ENCODE measurements at places on chromosomes 13 and 19.

- no peak for DNase-seq
These were observed 36.4 kb upstream of the IGSF23 start for GRCh38 chr19:44576843-44577565.

GRCh38 chr13:35838356-35838755 is 292.8 kb downstream of the DCLK1 start:
- DNase-seq, result no peak

DNA sequence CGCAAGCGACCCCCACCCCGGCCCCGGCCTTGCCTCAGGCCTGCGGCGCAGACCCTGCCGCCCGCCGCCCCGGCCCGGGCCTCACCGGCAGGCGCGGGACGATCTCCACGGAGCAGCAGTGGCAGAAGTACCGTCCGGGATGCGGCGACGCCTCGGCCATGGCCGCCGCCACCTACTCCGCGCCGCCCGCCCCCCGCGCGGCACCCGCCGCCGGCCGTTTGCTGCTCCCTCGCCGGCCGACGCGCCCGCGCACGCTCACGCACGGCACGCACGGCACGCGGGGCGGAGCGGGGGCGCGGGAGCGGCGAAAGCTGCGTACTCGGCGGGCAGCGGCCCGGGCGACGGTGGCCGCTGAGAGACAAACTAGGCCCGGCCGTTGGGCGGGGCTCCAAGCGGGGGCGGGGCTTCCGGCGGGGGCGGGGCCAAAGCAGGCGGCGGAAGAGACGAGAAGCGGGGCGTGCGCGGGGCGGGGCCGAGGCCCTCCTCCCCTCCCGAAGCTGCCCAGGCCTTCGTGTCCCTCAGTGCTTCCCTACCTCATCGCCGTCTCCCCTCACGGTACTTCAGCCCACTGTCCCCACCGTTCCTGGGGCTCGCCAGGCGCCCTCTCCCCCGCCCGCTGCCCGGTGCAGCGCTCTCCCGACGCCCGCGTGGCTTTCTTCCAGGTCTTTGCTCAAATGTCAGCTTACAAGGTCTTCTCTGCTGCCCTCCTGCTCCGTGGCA is at the start of gene RNF126:
Gene RNF126 (minus strand): TSS at position 253 of the 720 bp plus-strand sequence. CDS start 93 bp downstream, at position 160.
- DNase-seq, result peak; percentile 93

DNA sequence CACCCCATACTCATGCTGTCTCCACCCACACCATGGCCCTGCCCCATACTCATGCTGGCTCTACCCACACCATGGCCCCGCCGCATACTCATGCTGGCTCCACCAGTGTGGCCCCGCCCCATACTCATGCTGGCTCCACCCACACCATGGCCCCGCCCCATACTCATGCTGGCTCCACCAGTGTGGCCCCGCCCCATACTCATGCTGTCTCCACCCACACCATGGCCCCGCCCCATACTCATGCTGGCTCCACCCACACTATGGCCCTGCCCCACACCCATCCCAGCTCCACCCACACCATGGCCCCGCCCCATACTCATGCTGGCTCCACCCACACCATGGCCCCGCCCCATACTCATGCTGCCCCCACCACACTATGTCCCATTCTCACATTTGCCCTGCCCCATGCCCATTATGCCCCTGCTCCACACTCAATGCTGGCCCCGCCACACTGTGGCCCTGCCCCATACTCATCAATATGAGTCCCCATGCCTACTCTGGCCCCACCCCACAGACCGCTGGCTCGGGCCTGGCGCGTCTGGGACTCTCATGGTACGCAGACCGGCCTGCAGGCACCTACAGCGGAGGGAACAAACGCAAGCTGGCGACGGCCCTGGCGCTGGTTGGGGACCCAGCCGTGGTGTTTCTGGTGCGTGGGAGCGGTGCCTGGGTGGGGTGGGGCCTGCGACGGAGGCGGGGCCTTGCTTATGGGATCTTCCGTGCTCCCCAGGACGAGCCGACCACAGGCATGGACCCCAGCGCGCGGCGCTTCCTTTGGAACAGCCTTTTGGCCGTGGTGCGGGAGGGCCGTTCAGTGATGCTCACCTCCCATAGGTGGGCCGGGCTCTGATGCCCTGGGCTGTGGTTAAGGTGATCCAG is 3.7 kb upstream of the ARHGAP45 start:
- DNase-seq, result no peak

DNA sequence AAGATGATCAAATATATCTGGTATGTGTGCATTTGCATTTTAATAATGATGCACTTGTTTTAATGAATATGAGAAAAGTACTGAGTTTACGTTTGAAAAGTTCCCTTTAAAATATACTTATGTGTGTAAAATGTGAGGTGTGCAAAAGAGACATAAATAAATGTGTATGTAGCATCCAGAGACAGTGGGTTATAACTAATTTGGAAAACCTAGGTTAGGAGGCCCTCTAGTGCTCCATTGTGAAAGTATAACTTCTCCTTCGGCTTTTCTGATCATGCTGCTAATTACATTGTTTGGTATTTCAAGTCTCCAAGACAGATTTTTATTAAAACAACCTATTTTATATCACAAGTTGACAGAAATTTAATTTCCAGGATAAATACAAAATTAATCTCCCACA is 30.1 kb downstream of the SCEL start:
- no peak for DNase-seq

DNA sequence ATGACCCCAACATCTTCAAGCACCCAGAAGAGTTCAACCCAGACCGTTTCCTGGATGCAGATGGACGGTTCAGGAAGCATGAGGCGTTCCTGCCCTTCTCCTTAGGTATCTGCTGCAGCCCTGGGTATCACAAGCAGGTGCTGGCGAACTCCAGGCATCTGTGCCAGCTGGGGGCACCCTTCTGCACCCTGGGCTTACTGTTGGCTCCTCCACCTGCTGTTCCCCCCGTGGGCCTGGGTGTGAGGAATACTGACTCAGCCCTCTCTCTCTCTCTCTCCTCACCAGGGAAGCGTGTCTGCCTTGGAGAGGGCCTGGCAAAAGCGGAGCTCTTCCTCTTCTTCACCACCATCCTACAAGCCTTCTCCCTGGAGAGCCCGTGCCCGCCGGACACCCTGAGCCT is 13.0 kb downstream of the CYP2S1 start:
- no peak for DNase-seq

DNA sequence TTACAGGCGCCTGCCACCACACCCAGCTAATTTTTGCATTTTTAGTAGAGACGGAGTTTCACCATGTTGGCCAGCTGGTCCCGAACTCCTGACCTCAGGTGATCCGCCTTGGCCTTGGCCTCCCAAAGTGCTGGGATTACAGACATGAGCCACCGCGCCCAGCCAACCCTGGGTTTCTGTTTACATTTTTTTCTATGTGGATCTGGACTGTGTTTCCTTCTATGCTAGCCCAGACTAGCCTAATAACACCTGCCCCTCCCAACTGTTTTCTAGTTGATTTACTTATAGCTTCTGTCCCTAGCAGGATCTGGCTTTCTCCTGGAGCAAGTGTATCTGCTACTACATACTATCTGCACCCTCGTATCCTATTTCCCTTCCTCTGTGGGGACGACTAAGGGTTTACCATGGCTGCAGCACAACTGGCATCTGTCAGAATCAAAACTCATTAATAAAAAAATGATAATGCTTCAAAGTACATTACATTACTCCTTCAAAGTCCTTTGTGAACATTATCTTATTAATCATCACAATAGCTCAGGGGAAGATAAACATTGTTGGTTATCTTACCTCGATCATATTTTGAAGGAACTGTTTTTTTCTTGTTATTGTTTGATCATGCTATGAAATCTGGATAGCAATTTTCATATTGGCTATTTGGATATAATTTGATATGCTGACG is 228.3 kb downstream of the KLF5 start:
- DNase-seq, result no peak

DNA sequence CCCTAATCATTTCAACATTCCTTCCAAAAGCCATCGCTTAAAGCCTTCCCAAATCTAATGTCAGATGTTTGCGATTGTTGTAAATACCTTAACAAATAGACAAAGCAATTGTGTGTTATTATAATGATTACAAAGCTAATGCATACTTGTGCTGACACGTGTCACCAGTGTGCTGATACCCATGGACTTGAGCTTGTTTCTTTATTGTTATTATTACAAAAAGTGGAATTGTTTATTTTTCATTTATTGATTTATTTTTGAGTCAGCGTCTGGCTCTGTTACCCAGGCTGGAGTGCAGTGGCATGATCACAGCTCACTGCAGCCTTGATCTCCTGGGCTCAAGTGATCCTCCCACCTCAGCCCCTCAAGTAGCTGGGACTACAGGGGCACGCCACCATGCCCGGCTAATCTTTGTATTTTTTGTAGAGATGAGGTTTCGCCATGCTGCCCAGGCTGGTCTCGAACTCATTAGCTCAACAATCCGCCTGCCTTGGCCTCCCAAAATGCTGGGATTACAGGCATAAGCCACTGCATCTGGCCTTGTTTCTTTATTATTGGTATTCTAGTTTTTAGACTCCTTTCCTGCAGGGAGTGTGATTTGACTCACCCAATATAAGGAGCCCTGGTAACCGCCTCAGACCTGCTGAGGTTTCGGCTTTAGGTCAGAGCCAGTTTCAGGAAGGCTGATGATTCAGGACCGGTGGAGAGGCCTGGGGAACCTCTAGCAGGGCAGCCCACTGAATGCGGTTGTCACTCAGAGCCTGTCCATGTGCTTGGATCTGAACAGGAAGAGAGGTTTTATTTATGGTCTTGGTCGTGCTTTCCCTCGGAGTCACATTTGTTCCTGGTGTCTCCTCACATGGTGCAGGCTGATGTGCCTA is 2.1 kb upstream of the FBXO17 start:
- peak; percentile 10 for DNase-seq

DNA sequence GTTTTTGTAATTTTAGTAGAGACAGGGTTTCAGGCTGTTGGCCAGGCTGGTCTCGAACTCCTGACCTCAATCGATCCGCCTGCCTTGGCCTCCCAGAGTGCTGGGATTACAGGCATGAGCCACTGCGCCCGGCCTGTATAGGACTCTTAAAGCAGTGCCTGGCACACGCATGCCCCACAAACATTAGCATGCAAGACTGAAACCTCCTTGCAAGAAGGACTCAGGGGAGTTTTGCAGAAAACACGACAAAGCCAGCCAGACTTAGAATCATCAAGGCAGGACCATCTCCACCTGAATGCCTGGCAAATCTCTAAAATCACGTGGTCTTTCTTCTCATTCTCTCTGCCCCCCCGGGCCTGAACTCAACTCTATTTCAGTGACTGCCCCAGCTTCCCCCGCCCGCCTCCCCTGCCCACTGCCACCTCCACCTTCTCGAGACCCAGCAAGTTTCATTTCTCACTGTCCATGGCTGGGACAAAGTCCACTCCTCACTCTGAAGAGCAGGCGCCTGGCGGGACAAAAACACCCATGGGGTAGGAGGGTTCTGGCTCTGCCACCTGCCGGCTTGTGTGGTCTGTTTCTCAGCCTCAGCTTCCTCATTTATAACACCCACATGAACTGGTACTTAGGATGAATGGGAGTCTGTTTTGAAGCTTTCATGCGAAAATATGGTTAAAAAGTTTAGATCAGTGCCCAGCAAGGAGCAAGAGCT is 2.4 kb downstream of the TICAM1 start:
- no peak for DNase-seq

DNA sequence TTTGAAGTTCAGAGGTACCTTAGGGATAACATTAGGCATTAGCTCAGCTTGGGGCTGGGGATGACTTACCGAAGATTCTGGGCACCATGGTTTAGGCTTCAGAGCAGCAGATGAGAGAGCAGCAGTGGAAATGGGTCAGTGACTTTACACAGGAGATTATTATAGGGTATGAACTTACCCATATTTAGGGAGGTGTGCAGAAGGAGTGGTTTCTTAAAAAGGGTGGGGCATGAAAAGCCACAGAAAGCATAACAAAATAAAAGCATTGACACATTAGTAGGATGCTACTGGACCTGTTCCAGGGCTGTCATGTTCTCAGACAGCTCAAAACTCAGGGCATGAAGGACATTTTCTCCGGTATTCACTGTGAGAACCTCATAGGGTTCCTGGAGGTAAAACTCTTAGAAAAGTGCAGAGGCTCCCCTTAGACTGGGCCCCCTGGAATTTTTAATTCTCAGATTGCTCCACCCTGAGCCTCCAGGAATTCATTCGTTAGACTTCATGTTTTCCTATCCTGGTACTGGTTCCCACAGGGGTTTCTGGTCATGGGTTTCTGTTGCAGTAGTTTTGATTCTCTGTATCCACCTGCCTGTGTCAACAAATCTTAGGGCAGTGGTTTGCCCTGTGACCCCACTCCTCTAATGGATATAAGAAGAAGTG is 20.7 kb downstream of the IGFL1 start:
- no peak for DNase-seq

DNA sequence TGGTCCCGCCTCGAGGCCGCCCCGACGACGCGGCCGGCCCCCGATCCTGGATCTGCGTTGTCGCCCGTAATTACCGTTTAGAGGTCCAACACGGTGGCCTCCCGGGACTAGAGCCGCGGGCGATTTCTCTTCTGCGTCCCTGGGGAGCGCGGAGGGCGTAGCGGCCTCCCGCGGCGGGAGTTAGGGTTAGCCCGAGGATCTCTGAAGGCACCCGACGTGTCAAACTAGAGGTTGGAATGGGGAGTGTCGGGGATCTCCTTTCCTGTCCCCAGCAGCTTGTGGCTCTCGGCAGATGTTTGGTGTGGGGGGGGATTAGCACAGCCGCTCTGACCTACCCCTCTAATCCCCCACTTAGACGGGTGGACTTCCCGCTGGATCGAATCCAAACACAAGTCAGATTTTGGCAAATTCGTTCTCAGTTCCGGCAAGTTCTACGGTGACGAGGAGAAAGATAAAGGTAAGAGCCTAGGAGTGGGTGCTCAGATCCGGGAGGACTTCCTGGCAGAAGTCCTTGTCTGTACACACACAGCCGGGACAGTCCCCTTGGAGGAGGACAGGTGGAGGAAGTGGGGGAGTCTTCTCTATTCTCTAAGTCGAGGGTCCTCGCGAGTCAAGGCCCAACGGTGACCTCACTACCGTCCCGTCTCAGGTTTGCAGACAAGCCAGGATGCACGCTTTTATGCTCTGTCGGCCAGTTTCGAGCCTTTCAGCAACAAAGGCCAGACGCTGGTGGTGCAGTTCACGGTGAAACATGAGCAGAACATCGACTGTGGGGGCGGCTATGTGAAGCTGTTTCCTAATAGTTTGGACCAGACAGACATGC is 581 bp downstream of the CALR start:
- DNase-seq, result no peak

All from stimulated activated CD4-positive, alpha-beta T cell treated with anti-CD3 and anti-CD28 coated beads, TNF-alpha, amount 100 ng/mL, for 24 hours (primary cell).